ENCODE measurements at places on chromosomes 3 and 15.
A peak's percentile ranks its signal among the peaks of the same experiment; 100 is the strongest.

- DNase-seq, result no peak
Observed at GRCh38 chr3:11162401-11163345, 8.4 kb downstream of the HRH1 start.

- DNase-seq, result no peak
Observed at GRCh38 chr3:44252332-44252959, 10.8 kb downstream of the TOPAZ1 start.

DNA sequence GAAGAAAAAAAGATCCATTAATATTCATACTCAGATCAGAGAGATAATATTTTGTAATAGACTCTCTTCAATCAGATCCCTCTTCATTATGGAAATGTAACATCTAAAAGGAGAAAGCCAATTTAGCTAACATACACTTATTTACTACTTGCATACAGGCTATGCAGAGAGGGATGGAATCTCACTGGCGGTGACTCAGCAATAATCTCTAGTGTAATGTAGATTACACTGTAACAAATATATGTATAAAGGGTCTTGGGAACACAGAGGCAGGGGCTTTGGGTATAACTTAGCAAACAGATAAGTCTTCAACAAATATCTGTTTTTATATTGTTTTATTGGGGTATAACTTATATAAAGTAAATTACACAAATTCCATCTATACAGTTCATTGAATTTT lies 69.6 kb downstream of the CGNL1 start:
- no peak for DNase-seq

DNA sequence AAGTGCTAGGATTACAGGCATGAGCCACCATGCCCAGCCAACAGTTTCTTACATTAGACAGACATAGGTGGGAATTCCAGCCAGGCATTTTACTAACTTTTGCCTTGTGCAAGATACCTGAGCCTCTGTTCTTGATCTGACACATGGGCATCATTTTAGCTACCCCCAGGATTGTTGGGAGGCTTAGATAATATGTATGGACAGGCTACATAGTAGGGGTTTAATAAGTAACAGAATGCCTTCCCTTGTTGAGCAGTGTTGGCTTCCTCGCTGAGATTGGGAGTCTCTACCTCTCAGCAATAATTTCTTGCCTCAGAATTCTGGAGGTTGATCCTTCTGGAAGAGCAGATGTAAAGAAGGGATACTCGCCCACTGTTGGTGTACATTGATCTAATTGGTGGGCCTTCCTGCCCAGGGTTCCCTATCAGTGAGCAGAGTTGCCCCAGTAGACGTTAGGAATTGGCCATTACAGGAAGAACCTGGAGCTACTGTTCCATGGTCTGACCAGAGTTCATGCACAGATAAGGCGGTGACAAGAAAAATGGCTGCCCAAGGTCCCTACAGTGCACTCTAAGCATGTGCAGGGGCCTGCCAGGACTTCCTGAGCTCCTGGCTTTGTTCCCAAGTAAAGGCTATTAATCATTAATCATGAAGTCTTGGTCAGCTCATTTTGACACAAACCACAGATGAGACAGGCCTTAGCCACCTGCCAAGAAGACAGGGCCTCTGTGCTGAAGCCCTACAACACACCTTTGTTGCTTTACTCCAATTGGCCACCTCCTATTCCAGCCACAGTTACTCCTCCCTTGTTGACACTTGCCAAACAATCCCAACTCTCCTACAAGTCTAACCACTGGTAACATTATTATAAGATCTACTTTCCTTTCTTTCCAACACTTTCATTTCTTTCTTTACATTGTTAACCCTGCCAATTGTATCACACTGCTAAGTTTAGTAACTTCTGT lies 5.0 kb upstream of the IL17RE start:
- DNase-seq, result no peak

DNA sequence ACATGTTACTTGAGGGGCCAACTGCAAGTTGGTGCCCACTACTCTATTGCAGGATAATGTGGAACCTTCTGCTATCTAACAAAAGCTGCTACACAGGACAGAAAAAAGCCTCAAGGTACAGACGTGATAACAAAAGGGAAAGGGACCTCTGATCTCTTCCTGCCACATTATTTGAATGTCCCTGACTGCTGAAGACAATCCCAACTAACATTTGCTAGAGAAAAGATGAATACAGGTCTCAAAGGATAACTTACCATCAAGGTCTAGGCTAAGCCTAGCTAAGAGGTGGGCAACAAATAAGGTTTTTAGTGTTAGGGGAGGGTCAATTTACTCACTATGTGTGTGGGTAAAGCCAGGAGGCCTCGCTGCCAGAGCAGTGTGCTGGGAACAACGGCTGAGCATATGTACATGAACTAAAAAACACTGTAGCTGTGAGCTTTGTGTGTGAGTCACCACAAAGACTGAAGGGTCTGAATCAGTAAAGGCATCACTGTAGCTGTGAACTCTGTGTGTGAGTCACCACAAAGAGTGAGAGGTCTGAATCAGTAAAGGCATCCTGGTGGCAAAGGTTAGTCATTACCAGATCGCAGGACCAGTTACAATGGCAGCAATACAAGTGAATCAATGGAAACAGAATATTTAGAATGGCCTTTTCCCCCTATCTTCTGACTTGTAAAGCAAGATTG lies 111.7 kb downstream of the LMLN start:
- DNase-seq, result peak; percentile 98

DNA sequence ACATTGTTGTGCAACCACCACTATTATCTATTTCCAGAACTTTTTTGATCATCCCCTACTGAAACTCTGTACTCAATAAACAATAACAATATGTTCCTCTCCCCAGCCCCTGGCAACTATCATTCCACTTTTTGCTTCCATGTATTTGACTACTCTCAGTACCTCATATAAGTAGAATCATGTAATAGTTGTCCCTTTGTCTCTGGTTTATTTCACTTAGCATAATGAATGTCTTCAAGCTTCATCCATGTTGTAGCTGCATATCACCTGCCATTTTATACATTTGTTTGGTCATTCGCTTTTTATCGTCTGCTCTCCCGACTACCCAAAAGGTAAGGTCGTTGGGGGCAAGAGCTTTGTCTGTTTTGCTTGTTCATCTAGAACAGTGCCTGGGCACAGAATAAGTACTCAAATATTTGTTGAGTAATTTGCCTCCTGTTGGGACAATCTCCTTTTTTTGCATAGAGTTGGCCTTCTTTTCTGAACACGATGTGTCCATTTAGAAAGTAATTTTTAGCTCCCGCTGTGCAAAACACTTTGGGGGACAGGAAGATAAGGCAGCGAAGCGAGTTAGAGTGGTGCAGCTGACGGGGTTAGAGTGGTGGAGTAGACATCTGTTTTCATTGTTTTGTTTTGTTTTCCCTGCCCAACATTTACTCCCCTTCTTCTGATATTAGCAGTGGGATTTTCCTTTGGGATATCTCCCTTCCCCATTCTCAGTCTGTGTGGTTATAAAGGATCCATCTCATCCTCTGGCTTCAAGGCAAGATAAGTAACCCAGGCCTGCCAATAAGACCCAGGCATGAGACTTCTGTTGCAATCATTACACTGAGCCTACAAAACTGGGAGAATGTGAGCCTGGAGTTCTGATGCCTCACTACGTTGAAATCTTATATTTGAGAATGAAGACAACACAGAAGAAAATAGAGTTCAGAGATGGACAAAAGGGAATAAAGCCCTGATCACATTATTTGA lies 83.4 kb upstream of the RNU6-1 start:
- no peak for DNase-seq

DNA sequence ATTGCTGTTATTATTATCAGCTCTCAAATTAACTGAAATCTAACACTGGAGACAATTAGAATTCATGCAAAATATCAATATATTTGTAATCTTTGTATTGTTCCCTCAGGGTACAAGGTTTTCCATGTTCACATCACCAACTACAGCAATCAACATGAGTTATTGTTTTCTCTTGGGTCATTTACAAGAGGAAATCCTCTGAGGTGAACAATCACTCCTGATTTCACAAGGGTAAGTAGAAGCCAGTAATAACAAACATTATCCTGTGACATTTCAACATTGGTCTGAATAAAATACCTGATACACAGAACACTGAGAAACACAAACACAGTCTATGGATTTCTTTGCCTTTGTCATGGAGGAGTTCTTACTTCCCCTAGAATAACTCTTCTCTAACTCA lies 174.0 kb downstream of the SUCNR1 start:
- peak; percentile 80 for DNase-seq

GRCh38 chr3:192931825-192932224 lies 14.2 kb upstream of the MB21D2 start:
- no peak for DNase-seq

DNA sequence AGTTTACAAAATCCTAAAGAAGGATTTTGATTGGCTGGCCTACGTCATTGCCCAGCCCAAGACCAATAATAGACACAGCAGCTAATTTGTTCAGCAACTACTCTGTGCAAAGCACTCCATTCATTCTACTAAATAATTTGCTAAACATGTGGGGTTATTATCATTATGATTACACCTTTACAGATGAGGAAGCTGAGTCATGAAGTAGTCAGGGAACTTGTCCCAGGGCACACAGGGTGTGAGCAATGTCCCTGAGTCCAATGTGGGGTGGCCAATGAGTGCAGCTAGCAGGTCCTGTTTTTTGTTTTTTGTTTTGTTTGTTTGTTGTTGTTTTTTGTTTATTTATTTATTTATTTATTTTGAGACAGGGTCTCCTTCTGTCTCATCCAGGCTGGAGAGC lies 183.6 kb downstream of the ABHD5 start:
- no peak for DNase-seq

- no peak for DNase-seq
Observed at GRCh38 chr3:184953401-184953800, 141.4 kb downstream of the VPS8 start.

GRCh38 chr15:43132830-43133429 lies 456 bp upstream of the TMEM62 start:
- no peak for DNase-seq

DNA sequence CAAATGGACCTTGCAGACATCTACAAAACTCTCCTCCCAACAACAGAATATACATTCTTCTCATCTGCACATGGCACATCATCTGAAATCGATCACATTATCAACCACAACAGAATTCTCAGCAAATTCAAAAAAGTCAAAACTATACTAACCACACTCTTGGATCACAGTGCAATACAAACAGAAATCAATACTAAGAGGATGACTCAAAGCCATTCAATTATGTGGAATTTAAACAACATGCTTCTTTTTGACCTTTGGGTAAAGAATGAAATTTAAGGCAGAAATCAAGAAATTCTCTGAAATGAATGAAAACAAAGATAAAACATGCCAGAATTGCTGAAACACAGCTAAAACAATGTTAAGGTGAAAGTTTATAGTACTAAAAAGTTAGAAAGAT lies 358.1 kb downstream of the NSUN3 start:
- no peak for DNase-seq

DNA sequence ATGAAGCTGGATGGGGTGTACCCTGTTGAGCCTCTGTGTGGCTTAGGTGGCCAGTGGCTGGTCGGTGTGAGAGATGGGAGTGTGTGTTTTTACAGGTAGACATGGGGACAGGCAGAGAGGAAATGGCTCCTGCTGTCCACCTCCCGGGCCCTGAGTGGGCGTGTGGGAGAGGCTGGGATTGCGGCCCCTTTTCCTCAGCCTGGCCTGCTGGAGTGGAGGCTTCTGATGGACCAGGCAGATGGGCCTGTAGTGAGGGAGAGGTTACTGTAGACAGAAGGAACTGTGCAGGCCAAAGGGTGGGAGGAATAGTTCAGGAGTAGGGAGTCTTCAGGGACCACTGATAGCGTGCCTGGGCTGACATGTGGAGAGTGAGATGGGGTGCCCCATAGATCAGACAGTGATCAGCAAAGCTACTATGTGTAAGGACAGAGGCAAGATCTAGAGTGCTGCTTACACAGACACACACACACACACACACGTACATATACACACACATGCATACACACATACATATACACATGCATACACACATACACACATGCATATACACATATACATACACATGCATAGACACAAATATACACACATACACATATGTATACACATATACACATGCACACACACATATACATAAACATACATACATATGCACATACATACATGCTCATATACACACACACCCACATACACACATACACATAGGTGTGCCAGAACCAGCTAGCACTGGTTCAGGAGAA lies 26.4 kb downstream of the ACAA1 start:
- no peak for DNase-seq

Measured in skeletal muscle cell (primary cell).